GOT3 (cell line): ENCODE measurements at places on chromosomes 13 and 19.

GRCh38 chr13:102203718-102204117 is 198.1 kb downstream of the FGF14 start:
- DNase-seq: no peak

- DNase-seq: no peak
Measured at GRCh38 chr13:112454648-112455334, 78.6 kb downstream of the SPACA7 start.

GRCh38 chr13:29722415-29722814 is 126.9 kb upstream of the SLC7A1 start:
- DNase-seq: no peak

- no peak for DNase-seq
Measured at GRCh38 chr19:48638831-48639381, 1.7 kb upstream of the DBP start.

- no peak for DNase-seq
Measured at GRCh38 chr19:24177686-24178085, 90.7 kb downstream of the ZNF254 start.

DNA sequence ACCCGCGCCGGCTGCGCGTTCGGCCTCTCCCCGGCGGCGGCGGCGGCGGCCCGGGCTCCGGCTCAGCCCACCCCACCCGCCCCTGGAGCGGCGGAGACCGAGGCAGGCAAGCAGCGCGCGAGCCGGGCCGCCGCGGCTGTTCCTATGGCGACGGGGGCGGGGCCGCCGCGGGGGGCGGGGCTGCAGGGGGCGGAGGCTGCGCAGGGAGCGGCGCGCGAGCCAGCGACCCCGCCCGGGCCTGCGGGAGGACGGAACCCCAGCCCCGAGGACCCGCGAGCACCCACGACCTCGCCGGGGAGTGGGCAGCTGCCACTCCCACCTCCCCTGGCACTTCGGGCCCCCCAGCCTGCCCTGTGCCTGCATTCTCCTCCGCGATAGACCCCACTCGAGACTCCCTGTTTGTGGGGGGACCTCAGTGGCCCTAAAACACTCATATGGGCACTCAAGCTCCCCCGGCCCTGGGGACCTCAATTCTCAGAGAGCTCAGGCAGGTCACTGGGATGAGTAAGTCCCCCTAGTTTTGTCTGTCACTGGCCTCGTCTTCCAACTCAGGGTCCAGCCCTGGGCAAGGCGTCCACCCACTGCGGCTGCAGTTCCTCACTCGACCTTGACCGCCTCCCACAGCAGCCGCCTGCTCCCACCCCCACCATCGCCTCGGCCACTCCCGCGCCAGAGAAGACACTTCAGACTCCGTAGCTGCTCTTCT is at the start of gene CTXN1:
TSS of gene CTXN1 (minus strand) at position 115 of the 706 bp plus-strand sequence. CDS start 597 bp downstream, outside the sequence.
- no peak for DNase-seq

- DNase-seq: no peak
Measured at GRCh38 chr13:27001705-27002104, 169.9 kb downstream of the USP12 start.

GRCh38 chr19:48230555-48231129 is 25.1 kb downstream of the CARD8 start:
- no peak for DNase-seq

- no peak for DNase-seq
Measured at GRCh38 chr13:73173279-73173811, 114.5 kb downstream of the KLF5 start.

- DNase-seq: no peak
Measured at GRCh38 chr13:36820222-36820621, 1.2 kb downstream of the RFXAP start.

DNA sequence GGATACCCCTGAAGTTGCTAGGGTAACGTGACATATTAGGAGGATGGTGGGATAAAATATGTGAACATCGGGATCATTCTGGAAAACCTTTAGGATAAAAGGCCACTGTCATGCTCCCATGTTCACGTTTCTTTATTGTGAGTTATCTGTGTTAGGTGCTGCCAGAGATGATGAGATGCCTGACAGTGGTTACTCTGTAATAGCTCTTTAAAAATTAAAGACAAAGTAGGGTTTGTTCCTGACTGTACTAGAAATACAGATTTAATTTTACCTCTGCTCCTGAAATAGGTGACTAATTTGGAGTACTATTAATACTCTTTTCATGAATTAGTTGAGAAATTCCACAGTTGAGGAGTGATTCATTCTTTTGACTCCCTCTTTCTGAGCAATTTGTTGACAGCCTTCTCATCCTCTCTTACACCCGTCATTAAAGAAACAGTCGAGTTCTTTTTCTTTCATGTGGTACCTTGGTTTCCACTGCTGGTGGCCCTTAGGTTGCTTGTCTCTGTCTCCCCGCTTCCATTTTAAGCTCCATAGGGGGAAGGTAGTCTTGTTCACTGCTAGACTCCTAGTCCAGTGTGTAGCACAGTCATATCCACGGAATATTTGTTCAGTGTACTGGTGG is 28.4 kb downstream of the SAE1 start:
- DNase-seq: no peak

DNA sequence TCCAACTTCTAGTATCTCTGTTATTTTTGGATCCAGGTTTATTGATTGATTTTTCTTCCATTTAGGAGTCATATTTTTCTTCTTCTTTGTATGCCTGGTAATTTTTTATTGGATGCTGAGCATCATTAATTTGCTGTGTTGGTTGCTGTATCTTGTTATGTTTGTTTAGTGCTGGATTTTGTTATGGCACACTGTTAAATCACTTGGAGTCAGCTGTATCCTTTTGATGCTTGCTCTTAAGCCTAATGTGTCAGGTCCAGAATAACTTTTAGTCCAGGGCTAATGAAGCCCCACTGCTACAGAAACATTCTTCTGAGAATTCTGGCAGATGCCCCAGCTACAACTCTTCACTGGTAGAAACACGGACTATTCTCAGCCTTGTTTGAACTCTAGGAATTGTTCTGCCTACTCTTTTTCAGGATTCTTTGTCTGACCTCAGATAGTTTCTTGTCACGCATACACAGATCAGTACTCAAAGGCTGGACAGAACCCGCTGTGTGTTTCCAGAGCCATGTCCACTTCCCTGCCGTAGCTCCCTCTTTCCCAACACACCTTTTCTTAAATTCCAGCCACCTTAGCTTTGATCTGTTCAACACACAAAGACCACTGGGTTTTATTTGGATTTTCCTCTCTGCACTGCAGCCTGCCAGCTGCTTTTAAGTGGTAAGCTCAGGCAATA is 137.1 kb upstream of the WASF3 start:
- no peak for DNase-seq

GRCh38 chr19:47152632-47153031 is 22.0 kb downstream of the SAE1 start:
- DNase-seq: no peak

DNA sequence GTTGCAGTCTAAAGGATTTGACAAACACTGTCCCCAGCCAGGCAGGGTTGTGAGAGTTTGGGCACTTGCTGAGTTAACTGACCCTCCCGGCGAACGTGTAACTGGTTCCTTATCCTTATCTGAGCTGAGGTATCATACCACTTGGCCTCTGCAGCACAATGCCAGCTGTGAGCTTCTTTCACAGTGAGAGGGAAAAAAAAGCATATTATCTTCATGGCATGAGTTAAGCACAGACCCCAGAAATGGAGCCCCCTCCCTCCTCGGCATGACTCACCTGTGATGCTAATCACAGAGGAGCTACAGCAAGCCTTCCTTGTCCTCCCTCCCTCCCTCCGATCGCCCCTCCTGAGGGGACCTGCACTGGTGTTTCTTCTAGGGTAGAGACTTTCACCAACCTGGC is 60.5 kb downstream of the EFNB2 start:
- DNase-seq: no peak

- DNase-seq: no peak
Measured at GRCh38 chr19:18594096-18594823, 5.7 kb downstream of the REX1BD start.

GRCh38 chr13:54004026-54004699 is 975.5 kb downstream of the OLFM4 start:
- no peak for DNase-seq

GRCh38 chr19:19422156-19422555 is 16.7 kb downstream of the GATAD2A start:
- no peak for DNase-seq

DNA sequence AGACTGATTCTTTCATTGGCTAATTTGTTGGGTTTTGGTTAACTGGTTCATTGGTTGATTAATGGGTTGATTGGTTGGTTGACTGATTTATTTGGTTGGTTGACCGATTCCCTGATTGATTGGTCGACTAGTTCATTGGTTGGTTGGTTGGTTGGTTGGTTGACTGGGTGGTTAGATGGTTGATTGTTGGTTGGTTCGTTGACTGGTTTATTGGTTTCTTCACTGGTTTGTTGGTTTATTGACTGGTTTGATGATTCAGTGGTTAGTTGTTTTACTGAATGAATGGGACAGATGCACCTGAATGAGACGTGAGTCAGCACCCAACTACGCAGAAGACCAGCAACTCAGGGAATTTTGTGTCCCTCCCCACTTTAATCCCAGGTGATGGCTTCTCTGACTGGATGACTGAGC is 2.7 kb upstream of the NUP62 start:
- no peak for DNase-seq

DNA sequence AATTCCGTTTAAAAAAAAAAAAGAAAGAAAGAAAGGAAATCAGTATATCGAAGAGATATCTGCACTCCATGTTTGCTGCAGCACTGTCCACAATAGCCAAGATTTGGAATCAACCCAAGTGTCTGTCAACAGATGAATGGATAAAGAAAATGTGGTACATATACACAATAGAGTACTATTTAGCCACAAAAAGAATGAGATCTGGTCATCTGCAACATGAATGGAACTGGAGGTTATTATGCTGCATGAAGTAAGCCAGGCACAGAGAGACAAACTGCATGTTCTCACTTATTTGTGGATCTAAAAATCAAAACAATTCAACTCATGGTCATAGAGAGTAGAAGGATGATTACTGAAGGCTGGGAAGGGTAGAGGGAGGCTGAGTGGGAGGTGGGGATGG is 16.3 kb downstream of the ZNF565 start:
- no peak for DNase-seq

- DNase-seq: no peak
Measured at GRCh38 chr13:76764429-76764828, 121.8 kb downstream of the KCTD12 start.

GRCh38 chr19:54523403-54523802 is 20.8 kb downstream of the LAIR2 start:
- DNase-seq: no peak

GRCh38 chr13:20472531-20472930 is 53.1 kb downstream of the CRYL1 start:
- DNase-seq: no peak

DNA sequence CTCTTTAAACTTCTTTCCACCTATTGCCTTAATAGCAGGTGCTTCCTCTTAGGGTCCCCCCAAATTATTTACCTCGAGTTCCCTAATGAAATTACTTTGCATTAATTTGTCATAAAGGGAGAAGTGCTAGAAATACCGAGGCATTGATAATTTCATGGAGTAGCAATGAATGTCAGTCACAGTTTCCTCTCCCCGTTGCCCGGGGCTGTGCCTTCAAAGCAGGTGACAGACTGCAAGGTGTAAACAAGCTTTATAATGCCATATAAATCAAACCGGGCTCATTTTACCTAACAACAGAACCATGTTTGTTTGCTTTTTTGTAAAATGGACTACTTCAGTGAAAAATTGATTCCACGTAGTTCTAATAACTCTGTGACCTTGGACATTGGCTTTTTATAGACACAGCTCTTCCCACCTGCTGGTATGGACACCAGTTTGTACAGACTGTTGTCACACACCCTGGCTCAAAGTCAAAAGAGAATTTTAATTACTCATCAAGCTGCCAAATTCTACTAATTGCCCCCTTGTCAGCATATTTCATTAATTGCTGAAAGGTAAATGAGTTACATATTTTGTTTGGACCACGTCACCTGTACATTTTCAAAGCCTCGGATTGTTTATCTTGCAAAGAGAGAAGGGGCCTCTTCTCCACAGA is 171.1 kb downstream of the STK24 start:
- DNase-seq: no peak

DNA sequence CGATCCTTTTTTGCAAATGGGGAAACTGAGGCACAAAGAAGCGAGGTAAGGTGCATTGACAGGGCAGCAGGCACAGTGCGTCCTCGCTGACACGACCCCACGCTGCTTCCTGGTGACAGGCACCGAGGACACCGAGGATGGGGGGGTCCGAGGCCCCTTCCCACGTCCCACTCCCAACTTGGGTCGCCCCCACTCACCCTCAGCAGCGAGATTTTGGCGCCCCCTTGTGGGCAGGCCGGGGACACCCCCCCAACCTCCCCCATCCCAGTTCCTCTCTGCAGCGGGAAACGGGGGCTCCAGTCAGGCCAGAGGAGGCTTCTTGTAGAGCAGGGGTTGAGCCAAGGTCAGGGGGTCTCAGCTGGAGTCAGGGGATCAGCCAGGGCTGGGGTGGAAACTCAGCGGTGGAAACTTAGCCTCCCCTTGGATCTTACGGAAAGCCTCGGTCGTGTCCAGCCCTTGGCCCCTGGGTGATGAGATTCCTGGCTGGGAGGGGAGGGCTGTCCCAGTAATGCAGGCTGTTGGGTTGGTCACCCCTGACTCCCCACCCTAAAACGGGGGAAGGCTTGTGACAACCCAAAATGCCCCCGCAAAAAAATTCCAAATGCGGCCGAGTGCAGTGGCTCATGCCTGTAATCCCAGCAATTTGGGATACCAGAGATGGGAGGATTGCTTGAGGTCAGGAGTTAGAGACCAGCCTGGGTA is 8.2 kb downstream of the SMIM24 start:
- DNase-seq: no peak

DNA sequence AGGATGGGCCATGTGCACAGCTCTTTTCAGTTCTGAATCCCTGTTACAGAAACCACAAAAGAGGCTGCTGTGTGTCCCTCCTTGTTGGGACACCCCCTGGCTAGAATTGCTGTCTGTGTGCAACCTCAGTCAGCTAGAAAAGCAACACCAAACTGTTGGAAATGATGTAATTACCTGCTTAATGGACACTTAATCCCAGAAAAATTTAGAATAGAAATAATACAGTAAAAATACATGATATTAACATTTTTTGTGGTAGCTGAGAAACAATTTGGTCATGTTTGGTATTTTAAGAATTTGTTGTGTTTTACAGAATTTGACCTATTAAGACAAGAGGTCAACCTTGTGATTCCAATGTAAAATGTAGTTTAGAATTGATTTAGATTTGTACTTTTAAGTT is 46.8 kb downstream of the FAM124A start:
- no peak for DNase-seq

DNA sequence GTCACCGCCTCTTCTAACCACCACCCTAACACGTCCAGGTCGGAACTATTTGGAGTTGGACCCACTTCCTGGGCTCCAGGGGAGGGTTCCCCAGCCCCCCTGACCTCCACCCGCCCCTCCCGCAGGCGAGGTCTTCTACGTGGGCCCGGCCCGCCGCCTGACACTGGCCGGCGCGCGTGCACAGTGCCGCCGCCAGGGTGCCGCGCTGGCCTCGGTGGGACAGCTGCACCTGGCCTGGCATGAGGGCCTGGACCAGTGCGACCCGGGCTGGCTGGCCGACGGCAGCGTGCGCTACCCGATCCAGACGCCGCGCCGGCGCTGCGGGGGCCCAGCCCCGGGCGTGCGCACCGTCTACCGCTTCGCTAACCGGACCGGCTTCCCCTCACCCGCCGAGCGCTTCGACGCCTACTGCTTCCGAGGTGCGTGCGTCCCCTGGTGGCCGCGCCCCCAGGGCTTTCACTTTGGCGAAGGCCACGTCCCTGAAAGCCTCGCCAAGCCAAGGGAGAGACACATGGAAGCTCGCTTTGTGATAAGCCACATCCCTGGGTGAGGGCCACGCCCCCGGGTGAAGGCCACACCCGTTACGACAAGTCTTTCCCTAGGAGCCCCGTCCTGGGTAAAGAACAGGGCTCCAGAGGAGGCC is 13.2 kb downstream of the NCAN start:
- peak; percentile 14 for DNase-seq
